ENCODE measurements at places on chromosomes 6 and 20.

DNA sequence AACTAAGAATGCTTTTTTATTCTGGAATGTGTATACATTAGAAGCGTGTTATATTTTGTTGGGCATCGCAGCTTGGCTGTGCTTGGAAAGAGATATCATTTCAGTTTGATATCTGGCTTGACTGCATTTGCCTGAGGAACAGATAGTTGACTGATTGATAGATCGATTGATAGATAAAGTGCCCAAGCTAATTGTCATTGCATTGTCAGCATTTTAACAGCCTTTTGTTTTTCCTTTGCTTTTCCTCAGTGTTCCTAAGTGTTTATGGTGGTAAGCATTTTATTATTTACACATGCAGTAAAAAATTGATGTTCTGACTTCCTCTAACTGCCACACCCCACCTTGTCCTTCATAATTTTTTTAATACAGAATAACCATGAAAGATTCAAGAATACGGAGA, 180.9 kb upstream of the GRIK2 start:
- DNase-seq, result no peak

- DNase-seq, result no peak
Observed at GRCh38 chr6:75282706-75283105, 1.9 kb downstream of the TMEM30A start.

DNA sequence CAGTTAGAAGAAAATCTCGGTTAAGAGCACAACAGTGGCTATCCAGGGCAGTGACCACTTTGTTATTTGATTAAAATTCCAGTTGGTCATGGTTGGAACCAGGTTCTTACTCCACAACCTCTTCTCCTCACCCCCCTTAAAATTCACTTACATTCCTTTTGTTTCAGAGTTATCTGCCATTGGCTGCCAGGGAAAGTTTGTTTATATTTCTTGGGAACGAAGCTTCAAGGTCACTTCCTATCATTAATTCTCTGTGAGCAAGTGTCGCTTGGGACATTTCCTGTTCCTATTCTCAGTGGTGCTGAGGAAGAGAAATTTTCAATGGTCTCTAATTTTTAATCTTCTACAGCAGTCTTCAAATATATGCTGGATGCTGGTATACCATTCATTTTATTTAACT, 121.1 kb upstream of the COL21A1 start:
- DNase-seq, result no peak

DNA sequence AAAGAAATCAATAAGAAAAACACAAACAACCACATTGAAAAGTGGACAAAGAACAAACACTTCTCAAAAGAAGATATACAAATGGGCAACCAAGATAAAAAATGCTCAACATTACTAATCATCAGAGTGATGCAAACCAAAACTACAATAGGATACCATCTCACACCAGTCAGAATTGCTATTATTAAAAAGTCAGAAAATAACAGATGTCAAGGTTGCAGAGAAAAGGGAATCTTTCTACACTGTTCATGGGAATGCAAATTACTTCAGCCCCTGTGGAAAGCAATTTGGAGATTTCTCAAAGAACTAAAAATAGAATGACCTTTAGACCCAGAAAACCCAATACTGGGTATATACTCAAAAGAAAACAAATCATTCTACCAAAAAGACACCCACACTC, 29.8 kb downstream of the KIF6 start:
- DNase-seq, result no peak

- DNase-seq, result no peak
Observed at GRCh38 chr6:37631295-37631694, 66.4 kb downstream of the MDGA1 start.

- DNase-seq, result no peak
Observed at GRCh38 chr6:112030961-112031660, 22.8 kb upstream of the CCN6 start.

DNA sequence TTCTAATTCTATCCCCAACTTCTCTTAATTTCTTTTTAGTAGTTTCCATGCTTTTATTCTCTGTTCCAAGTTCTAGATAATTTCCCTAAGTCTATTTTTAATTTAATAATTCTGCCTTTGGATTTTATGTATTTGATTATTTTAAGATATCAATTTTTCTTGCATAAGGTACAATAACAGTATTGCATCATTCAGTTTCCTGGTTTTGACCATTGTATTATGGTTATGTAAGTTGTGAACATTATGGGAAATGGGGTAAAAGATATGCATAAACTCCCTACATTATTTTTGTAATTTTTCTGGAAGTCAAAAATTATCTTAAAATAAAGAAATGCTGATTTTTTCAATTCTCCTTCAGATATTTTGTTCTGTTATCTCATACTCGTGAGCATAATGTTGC, 21.1 kb upstream of the CENPW start:
- DNase-seq, result no peak

GRCh38 chr6:40948570-40948969, 90.5 kb downstream of the UNC5CL start:
- no peak for DNase-seq

DNA sequence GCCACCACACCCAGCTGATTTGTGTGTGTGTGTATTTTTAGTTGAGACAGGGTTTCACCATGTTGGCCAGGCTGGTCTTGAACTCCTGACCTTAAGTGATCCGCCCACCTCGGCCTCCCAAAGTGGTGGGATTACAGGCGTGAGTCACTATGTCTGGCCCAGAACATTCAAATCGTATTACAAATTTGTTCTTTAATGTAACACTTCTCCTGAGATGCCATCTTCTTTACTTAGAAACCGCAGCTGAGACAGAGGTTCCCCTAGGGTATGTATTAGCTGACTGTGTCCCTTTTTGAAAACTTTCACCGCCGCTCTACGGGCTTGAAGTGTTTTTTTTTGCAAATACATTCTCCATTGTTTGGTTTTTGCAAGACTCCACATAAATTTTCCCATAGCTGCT, 62.6 kb downstream of the TOX2 start:
- no peak for DNase-seq

- no peak for DNase-seq
Observed at GRCh38 chr6:1641343-1641885, 31.7 kb downstream of the FOXC1 start.

GRCh38 chr6:25537349-25538018, 114.5 kb upstream of the SCGN start:
- DNase-seq, result no peak

GRCh38 chr20:33791959-33792597, 19.1 kb upstream of the CHMP4B start:
- no peak for DNase-seq

DNA sequence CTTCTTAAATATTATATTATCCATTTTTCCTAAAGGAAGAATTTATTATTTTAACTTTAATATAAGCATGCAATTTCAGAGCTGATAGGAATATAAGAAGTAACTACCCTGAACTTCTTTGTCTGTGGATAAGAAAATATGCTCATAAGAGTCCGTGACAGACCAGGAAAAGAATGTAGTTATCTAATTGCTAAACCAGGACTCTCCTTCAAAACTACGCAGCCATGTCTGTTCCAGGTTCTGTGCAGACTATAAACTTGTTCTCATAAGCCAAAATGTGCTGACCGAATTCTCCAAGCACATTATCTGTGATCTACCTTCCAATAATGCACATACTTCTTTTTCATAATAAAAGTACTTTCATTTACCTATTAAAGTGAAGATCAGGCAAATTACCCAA, 116.5 kb downstream of the TRDN start:
- no peak for DNase-seq

DNA sequence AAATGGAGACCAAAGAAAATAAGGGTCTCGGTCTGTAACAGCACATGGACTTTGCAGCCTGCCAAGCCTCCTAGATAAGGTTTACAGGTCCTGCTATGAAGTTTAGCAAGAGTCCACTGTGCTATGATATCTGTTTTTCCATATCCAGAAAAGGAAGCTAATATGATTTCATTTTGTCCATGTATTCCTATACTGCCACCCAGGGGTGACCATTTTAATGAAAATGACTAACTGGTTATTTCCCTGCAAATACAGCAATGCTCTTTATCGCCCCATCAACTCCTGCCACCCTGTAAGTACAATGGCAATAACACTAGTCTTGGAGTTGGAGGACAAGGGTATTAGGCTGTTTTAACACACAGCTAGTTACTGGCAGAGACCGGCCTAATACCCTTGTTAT, 115.2 kb upstream of the GLP1R start:
- DNase-seq, result no peak

DNA sequence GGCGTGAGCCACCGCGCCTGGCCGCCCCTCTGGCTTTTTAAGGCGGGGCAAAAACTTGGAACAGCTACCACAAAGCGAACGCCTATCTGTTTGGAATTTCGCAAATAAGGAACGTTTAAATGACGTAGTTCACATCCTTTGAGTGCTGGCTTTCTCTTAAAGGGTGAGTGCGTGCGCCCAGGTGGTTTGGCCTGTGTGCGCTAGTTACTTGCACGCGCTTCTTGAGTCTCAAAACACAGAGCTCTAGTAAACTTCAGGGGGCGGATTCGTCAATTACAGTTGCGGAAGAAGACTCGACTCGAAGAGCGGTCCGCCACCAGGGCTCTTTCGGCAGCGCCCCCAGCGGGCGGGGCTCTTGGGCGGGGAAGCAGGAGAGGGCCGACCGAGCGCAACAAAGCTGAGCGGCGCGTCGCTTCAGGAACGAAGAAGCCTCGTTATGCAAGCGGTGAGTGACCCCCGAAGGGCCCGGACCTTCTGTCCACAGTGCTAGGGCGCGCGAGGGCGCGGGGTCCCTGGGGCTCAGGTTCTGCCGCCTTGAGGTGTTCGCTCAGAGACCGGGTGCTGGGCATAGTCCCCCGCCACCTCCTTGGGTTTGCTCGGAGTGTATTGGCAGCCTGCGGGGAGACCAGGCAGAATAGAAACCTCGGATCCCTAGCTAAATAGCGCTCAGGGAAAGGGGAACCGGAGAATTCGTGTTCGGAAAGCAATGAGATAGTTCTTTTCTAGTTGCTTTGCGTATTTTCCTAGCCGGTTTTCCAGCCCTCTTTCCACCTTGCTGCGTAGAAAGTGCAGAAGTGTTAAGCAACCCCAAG, at the start of gene SYCP2L:
TSS of gene SYCP2L (plus strand) at position 362 of the 812 bp plus-strand sequence. CDS start at position 437, 75 bp downstream.
- no peak for DNase-seq

GRCh38 chr6:109623288-109623687, 67.7 kb downstream of the AK9 start:
- no peak for DNase-seq

GRCh38 chr20:49790077-49790798, 22.4 kb upstream of the SLC9A8 start:
- no peak for DNase-seq

DNA sequence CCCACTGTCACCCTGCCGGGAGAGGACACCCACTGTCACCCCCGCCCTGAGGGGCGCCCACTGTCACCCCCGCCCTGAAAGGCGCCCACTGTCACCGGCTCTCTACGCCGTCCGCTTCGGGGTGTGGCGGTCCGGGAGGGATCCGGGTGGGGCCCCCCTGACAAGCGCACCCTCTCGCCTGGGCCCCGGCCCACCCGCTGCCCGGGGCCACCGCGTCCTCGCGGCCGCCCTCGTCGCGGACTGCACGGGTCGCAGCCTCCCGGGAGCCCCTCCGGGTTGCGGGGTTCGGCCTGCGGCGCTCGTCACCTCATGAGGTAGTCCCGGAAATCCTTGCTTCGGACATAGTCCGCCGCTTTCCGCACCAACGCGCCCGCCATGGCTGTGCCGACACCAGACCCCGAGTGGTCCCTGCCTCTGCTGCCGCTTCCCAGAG, 224 bp downstream of the MPC1 start:
- no peak for DNase-seq

DNA sequence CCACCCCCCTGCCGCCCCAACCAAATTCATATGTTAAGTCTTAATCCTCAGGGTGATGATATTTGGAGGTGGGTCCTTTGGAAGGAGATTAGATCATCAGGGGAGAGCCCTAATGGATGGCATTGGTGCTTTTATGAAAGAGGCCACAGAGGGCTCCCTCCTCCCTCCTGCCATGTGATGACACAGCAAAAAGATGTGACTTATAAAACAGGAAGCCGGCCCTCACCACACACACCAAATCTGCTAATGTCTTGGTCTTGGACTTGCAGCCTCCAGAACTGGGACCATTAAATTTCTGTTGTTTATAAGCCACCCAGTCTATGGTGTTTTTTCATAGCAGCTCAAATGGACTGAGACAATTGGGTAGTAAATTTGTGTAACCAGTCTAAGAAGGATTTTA, 176.3 kb downstream of the ADGRG6 start:
- no peak for DNase-seq

GRCh38 chr6:88124925-88125557, 41.1 kb downstream of the CNR1 start:
- no peak for DNase-seq

DNA sequence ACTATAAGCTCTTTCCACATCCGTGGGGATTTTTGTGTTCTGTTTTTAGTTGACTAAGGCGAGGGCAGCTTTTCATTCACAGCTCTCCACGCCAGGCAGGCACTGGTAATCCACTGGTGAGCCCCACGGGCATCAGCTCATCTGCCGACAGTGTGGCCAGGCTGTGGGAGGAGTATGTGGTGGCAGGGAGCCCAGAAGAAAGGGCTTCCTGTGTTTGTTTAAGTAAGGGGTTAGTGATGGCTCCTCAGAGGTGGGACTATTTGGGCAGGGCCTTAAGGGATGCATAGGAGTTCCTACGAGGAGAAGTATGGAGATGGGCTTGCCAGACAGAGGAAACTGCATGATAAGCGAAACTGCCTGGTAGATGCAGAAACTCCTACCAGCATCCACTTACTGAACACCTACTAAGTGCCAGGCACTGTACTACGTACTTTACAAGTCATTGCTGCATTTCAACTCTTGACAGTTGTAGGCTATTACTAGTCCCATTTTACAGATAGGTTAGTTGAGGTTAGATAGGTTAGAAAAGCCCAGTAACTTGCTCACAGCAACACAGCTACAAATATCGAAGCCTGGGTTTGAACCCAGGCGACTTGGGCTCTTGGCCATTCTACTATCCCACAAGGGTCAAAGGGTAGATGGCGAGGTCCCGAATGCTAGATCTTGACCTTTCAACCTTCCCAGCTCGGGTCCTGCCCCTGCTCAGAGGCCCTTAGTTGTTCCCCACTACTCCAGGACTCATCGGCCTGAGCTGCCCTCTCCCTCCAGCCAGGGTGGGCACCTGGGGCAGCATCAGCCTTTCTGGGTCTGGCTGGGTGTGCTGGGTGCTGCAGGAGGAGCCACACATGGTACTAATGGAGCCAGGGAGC, 55.1 kb downstream of the CEBPB start:
- DNase-seq, result no peak

- DNase-seq, result no peak
Observed at GRCh38 chr20:51013577-51014330, 9.2 kb downstream of the KCNG1 start.

DNA sequence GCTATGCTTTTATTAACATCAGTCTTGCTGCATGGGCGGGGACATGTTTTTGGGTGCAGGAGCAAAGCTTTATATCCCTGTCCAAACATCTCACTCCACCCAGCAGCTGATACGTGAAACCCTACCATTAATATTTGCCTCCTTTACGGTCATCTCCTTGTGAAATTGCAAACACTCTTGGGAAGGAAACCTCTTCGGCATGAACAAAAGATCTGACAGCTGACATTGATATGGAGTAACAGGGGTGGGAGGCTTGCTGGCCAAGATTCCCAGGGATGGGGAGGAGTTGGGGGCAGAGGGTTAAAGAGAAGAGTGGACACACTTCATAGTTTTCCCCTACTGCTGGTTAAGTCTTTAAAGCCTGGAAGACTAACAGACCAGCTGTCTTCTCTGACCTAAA, 22.2 kb upstream of the VEGFA start:
- DNase-seq, result no peak

Measured in stimulated activated CD4-positive, alpha-beta T cell treated with anti-CD3 and anti-CD28 coated beads, TNF-alpha, amount 100 ng/mL, for 1 hour (primary cell).